ENCODE measurements at places on chromosomes 6 and 20. TPM values are rescaled to one million over a fixed set of nuclear protein-coding genes. Genes with fewer than 3 reads are reported as not detected.

The GSTA3 gene
- not detected for total RNA-seq

The PIM1 gene
- total RNA-seq, result 49.8 TPM

The MBOAT1 gene
- 12.4 TPM for total RNA-seq

The SNX9 gene
- 34.4 TPM for total RNA-seq

The SNAP91 gene
- 2.8 TPM for total RNA-seq

The RFX6 gene
- total RNA-seq, result not detected

Data from ovary (tissue), 10 donors.